Renal cortical epithelial cell (primary cell): ENCODE measurements at places on chromosomes 4 and X.

- peak; percentile 12 for DNase-seq
Measured at GRCh38 chr4:147328756-147329446, 152.0 kb upstream of the EDNRA start.

DNA sequence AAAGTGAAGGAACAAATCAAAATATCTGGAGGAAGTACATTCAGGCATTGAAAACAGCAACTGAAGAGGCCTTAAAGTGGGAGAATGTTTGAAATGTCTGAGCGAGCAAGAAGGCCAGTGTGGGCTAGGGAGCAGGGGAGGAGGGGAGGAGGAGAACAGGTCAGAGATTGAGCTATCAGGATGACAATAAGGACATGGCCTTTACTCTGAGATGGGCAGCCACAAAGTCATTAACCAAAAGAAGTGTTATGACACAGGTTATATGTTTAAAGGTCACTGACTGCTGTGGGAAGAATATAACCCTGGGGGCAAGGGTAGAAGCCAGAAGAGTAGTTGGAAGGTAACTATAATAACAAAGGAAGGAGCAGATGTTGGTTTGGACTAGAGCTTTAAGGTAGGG is 315.4 kb downstream of the INPP4B start:
- DNase-seq: no peak

- peak; percentile 82 for DNase-seq
Measured at GRCh38 chr4:140856621-140857062, 100.5 kb upstream of the TBC1D9 start.

DNA sequence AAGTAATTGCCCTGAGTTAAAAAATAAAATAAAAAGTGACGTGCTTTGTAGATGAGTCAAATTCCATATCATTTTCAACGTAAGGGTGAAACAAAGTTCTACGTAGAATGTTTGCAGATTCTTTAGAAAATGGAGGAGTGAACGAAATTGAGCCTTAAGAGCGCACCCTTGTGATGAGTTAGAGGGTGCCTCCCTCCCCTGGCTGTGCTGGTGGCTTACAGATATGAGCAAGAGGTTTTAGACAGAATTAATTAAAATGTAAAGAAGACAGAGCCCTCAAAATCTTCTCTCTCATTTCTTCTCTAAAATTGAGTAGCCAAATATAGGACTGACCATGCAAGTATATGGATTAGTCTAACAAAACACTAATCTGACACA is 30.2 kb upstream of the LGI2 start:
- DNase-seq: no peak

DNA sequence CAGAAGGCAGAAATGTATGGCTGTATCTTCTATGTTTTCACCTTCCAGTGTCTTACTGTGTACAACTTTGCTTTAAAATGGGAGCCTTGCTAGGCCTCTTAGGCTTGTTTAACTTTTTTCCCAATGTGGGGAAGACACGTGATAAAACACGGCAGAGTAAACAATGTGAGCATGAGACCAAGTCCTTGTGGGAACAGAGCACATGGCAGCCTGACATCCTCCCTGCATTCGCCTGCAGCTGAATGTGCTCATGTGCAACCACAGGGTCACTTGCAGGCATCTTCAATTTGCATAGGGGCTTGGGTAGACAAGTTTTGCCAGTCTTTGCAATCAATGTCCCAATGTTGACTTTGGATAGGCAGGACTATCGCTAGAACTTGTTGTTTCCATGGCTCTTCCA is 91.8 kb downstream of the CCNG2 start:
- no peak for DNase-seq

DNA sequence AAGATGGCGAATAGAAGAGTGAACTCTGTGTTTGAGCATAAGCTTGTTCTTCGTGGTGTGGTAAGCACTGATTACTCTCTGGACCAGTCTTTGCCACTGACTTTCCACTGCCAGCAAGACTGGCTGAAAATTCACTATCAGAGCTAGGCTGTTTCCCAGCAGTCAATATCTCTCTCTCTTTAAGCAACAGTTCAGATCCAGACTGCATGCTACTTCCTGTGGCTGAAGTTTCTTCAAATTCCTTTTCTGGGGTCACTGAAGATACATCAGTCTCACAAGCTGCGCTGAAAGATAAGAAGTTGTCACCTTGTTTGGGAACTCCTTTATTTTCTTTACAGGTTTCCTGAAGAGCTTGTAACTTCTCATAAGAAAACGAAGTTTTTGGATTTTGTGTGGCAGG is 54.0 kb upstream of the FAM120C start:
- DNase-seq: no peak

- DNase-seq: peak; percentile 48
Measured at GRCh38 chrX:110055616-110056015, 52.7 kb downstream of the TMEM164 start.

- peak; percentile 20 for DNase-seq
Measured at GRCh38 chrX:149151805-149152757, 353.0 kb downstream of the IDS start.

DNA sequence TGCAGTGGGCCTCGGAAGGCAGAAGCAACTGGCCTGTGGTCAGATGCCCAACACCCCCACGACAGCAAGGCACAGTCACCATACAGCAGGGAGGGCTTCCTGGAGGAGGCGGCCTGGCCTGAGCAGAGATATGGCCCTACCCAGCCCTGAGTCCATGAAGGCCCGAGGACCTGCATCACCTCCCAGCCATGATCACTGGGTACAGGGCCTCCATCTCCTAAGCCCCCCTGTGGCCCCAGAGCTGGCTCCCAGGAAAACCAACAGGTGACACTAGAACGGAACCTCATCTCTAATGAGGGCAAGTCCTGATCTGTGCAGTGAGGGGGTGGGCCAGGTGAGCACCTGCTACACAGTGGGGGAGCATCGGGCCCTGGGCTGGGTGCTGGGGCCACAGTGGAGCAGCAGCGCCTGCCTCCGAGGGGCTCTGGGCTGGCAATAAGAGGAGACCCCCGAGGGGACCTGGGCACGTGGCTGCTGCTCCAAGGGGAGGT is 26.2 kb upstream of the MXD4 start:
- DNase-seq: no peak

DNA sequence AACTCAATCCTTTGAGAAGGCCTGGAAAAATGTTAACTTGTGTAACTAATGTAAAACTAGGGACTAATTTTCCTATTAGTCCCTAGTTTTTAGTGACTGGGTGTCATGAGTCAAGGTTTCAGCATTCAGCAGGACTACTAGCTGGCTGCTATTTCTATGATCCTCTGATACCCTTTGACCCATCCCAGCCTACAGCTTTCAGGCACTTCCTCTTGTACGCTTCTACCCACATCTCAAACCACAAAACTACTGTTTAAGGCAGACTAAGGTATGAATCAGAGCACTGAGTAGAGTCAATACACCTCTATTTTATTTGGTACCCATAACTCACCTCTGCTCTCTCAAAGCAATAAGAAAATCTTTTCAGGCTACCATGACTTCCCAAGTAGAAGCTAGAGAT is 809.6 kb downstream of the PDHA2 start:
- peak; percentile 69 for DNase-seq

DNA sequence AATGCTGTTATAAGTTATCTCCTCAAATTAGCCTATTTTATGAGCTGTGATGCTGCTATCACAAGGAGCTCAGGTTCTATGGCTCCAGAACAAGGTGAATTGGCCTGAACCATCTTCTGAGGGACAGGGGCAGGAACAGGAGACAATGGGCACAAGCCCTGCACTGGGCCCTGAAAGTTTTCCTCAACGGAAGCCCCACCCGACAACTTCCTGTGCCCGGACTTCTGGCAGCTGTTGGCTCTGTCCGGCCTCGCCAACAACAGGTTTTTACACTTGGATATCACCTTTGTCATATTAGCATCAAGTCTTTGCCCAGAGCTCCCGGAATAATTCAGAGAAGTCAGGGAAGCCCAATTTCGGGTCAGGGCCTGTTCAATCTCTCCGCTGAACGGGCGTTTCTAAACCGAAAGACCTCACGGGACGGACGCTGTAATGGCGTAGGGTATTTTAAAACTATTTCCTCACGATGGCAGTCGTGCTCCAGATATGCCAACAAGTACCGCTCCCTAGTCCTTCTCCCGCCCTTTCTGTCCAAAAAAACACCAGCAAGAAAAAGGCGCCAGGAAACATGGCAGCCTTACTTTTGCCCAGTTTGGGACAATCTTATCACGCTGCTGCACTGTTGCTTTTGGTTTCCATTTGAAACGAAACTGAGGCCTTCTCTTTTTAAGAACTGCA is 201.0 kb upstream of the STK26 start:
- DNase-seq: no peak

- no peak for DNase-seq
Measured at GRCh38 chr4:183350317-183351071, 28.3 kb upstream of the CLDN24 start.

GRCh38 chr4:111618908-111619307 is 526.3 kb upstream of the FAM241A start:
- no peak for DNase-seq

- no peak for DNase-seq
Measured at GRCh38 chrX:2714551-2714950, 23.5 kb downstream of the CD99 start.

GRCh38 chr4:17203797-17204196 is 305.4 kb upstream of the LDB2 start:
- DNase-seq: no peak

DNA sequence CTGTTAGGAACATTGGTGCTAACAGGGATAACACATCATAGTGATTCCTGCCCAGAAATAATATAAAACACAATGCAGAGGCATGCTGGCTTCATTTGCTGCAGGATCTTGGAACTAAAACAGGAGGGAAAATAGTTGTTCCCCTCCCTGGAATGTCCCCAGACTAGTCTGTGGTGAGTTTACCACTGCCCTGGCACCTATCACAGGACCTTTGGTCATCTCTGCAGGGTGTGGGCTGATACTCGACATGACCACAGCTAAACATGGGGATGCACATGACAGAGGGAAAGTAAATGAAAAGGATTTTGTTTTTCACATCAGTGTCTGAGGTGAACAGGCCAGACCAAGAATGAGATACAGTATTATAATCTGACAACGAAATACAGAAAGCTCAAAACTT is 160.2 kb upstream of the DKK2 start:
- DNase-seq: no peak

DNA sequence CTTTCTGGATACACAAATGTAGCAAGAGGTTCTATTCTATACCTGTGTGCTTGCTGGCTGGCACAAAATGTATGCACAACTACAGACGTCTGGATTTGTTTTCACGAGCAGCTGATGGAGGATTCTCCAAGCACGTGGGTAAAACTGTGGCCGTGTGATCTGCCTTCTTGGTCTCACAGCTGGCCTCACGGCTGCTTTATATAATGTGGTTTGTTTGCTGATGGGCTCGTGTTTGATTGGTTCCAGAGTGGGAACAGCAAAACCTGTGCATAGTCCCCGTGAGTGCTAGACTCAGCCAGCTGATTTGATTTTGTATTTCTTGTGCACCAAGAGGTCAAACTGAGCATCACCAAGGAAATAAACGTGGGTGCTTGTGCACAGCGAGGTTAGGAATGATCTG is 262.6 kb upstream of the RPS6KA3 start:
- no peak for DNase-seq

- no peak for DNase-seq
Measured at GRCh38 chrX:124690495-124690894, 344.1 kb downstream of the SH2D1A start.

GRCh38 chr4:177607111-177607573 is 164.9 kb upstream of the AGA start:
- no peak for DNase-seq

DNA sequence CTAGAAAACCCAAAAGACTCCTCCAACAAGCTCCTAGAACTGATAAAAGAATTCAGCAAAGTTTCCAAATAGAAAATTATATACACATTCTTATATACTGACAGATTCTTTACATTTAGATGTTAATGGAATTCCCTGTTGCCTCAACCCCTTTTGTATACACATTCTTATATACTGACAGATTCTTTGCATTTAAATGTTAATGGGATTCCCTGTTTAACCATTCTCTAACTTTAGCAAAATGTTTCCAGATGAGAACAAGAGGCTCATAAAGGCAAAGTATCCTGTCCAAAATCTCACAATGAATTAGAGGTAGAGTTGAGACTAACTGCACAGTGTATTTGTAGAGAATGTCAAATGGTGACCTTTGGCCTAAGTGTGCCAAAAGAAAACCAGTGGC is 23.1 kb upstream of the AR start:
- no peak for DNase-seq
